Activated CD4-positive, alpha-beta T cell treated with anti-CD3 and anti-CD28 coated beads, Interleukin-2, Interleukin-6, amounts not matched to agents 100 ng/mL and 50 ng/mL, durations not matched to agents 16 hours and 8 hours (primary cell): ENCODE measurements at places on chromosomes 3 and 15.

GRCh38 chr3:107950417-107950816 is 140.4 kb downstream of the CD47 start:
- no peak for DNase-seq

- DNase-seq = no peak
Measured at GRCh38 chr15:50786871-50787270, 21.4 kb upstream of the SPPL2A start.

DNA sequence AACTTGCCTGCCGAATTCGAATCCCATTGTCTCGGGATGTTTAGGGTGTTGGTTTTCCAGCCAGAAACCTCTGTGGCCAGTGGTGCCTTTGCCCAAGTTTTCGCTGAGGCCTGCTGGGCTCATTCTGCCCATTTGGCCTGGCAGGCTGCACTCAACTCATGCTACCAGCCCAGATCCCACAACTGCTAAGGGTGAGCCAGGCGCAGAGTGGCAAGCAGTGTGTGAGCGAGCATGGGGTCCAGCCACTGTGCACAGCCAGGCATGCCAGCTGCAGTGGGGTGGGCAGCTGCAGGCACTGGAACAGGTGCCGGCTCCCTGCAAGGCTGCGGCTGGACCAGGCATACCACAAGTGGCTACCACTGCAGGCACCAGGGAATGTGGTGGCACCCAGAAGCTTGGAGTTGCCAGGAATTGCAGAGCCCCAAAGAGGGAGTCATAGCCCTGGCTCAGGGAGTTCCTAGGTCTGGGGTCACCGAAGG is 151.4 kb upstream of the P2RY1 start:
- no peak for DNase-seq

- DNase-seq = no peak
Measured at GRCh38 chr3:120475722-120476377, 25.1 kb upstream of the FSTL1 start.

GRCh38 chr3:52065264-52065756 is 8.9 kb upstream of the DUSP7 start:
- DNase-seq = no peak

- DNase-seq = no peak
Measured at GRCh38 chr3:176755977-176756376, 441.3 kb downstream of the TBL1XR1 start.

DNA sequence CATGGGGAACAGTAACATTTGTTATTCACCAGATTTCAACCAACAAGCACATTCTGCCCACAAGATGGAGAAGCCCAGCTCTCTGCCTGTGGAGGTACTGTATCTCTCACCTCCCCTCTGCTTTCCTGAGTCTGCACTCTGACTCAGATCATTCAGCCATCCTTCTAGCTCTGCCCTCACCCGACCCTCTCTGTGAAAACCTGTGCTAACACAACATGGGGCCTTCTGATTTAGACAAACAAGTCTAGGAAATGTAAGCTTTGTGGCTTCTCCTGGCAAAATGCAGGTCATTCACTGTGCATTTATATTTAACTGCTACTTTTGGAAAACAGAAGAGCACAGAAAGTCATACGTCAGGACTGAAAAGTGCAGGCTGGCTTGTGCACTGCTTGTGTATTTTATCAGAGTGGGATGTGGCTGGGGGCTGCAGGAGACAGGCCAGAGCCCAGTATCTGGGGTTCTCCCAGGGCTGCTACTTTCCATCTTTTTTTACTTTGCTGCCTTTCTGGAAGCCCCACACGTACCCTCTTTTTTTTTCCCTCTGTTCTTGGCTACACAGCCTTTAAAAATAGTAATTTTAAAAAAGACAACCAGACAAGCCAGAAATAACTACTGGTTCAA is 50.8 kb downstream of the SUSD5 start:
- DNase-seq = no peak

- DNase-seq = no peak
Measured at GRCh38 chr15:39573287-39573686, 7.6 kb upstream of the THBS1 start.

DNA sequence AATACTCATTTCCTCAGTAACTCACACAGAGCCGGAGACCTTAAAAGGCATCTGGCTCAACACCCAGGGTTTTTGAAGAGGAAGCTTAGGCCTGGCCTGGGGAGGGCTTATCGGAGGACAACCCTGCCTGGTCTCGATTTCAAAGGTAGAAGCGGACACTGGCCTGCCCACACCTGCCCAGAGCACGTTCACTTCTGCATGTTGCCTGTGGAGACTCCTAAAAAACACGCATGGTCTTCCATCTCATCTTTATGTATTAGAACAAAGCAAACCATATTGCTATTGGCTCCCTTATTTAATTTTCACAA is 55.5 kb upstream of the FURIN start:
- no peak for DNase-seq

GRCh38 chr3:36944012-36944640 is 728 bp downstream of the TRANK1 start:
- peak; percentile 19 for DNase-seq

- DNase-seq = peak; percentile 61
Measured at GRCh38 chr15:64844576-64845145, 2.9 kb downstream of the PLEKHO2 start.

GRCh38 chr15:76340198-76340802 is 3.7 kb downstream of the ISL2 start:
- DNase-seq = peak; percentile 35

DNA sequence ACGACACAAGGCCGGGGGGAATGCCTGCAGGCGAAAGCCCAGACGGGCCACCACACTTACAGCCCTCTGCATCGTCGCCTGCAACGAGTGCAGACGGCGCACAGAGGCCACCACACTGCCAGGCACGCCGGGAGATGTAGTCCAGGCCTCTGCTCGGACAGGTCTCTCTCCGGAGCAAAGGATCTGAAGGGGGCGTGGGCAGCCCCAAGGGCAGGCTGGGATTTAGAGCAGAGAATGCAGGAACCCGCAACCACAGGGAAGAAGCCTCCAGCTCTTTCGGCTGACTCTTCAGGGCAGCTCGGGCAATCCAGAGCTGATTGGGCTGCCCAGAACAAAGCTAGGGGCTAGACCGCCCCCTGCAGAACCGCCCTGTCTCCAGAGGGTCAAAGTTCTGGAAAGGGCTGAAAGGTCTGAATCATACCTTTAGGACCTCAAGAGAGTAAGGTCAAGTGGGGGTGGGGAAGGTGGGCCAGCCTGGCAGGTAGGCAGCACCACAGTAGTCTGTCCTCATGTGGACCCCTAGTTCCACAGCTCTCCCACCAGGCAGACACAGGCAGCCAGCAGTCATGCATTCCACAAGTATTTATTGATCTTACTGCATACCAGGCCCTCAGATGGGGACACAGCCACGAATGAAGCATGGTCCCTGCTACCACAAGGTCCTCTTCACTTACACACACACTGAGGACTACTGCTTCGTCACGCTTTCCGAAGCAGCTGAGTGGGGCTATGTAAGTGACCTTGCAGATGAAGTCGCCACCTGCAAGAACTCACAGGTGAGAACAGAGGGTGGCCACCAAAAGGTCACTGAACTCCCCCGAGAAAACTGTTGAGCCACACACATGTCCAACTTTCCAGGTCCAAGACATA is at the start of gene AMT:
AMT (minus strand) TSS at position 95 of the 870 bp plus-strand sequence; CDS start at position 72, 23 bp downstream.
- DNase-seq = no peak

DNA sequence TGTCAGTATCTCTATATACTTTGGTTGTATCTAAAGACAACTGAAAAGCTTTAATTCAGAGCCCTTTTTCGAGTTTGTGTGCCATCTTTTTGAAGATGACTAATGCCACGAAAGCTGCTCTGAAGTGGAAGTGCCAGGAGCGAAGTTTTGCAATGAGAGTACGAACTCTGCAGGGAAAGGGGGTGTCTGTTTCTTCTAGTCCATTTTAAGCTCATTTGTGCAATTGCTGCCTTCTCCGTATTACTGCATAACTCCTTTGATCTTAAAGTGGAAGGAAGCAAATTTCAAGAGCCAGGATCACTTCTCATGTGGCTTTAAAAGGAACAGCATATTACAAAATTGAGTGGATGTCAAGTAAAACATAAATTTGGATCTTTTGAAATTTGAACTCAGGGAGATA is 245.3 kb downstream of the FEZF2 start:
- no peak for DNase-seq

- no peak for DNase-seq
Measured at GRCh38 chr15:38201714-38202113, 50.9 kb upstream of the SPRED1 start.

- no peak for DNase-seq
Measured at GRCh38 chr3:40240921-40241320, 68.6 kb upstream of the EIF1B start.

GRCh38 chr15:58553365-58553918 is 121.7 kb downstream of the LIPC start:
- no peak for DNase-seq

- DNase-seq = no peak
Measured at GRCh38 chr15:25238716-25239470, 199.9 kb downstream of the UBE3A start.

- peak; percentile 1 for DNase-seq
Measured at GRCh38 chr3:55639896-55640765, 153.0 kb upstream of the WNT5A start.

DNA sequence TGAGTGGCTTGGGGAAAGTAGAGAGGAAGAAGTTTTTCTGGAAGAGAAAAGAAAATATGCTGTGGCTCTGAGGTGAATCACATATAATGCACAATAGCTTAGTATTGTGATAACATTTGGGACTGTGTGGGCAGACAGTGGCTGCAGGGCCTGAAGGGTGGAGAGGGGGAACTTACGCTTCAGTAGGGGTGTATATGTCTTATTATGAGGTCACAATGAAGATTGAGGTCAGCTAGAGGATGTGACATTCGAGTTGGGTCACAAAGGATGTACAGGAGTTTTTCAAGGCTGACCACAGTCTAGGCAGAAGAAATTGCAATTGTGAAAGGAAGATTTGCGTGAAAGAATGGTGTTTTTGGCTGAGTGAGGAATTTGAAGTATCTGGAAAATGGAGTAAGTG is 414.8 kb downstream of the LPP start:
- no peak for DNase-seq

- DNase-seq = no peak
Measured at GRCh38 chr3:18745472-18745871, 320.3 kb upstream of the SATB1 start.

DNA sequence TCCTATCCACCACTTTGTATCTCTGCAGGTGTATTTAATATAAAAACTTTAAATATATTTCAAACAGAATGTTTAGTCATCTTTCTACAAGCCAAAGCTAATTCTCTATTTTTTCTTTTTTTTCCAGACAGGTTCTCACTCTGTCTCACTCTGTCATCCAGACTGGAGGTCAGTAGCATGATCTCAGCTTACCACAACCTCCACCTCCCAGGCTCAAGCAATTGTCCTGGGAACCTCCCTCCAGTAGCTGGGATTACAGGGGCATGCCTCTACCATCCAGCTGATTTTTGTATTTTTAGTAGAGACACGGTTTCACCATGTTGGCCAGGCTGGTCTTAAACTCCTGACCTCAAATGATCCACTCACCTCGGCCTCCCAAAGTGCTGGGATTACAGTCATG is 202.6 kb downstream of the VGLL3 start:
- no peak for DNase-seq

DNA sequence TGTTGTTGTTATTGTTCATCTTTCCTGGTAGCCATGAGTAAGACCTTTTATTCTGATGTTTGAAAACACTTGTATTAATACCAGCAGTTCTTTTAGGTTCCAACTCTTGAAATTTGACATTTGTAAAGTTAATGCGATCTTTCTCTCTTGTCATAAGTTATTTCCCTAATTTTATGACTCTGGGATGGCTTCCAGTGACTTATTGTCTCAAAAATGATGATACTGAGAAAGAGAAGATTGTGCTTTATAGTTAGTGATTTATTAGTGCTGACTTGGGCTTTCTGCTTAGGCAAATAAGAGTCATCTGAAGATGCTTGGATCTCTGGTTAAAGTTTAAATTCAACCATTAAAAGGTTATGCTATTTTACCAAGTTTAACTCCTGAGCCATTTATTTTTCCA is 715.2 kb downstream of the GRM7 start:
- no peak for DNase-seq

- DNase-seq = peak; percentile 59
Measured at GRCh38 chr15:31435912-31436628, 109.4 kb downstream of the KLF13 start.

DNA sequence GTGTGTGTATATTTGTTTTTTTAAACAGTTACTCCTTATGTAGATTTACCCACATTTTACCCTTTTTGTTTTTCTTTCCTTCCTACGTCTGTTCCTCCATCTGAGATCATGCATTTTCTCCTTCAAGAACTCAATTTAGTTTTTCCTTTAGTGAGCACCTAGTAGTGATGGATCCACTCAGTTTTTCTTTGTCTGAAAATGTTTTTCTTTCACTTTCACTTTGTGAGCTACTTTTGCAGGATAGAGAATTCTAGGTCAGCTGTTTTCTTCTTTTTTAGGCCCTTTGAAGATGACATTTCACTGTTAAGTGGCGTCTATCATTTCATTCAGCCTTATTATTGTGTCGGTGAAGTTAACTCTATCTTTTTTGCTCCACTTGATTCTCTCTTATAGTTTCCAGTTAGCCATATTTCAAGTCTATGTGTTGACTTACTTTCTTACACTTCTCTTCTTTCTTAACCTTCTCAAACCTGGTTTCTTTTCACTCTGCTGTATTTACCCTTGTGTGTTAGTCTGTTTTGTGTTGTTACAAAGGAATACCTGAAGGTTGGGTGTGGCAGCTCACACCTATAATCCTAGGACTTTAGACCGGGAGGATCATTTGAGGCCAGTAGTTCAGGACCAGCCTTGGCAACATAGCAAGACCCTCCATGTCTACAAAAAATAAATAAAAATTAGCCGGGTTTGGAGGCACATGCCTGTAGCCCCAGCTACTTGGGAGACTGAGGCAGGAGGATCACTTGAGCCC is 55.8 kb downstream of the PRKCI start:
- DNase-seq = no peak

GRCh38 chr3:31095255-31095654 is 200.8 kb upstream of the GADL1 start:
- DNase-seq = no peak

GRCh38 chr3:126118591-126118990 is 34.7 kb upstream of the SLC41A3 start:
- no peak for DNase-seq

- DNase-seq = no peak
Measured at GRCh38 chr15:81962482-81962881, 83.3 kb downstream of the MEX3B start.

- no peak for DNase-seq
Measured at GRCh38 chr15:57090496-57090859, 172.0 kb downstream of the TCF12 start.

DNA sequence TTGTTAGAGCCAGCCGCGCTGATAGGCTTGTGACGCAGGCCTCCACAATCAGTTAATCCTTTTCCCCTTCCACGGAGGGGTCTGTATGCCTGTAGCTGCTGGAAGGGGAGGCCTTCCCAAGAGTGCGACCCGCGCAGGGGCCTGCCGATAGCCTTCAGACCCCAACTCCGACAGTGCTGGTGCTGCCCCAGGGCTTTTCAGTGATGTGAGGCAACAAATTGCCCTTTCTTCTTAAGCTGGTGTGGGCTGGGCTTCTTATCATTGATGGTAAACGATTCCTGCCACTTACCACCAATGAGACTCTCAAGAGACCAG is 143.4 kb downstream of the CHSY1 start:
- no peak for DNase-seq

- no peak for DNase-seq
Measured at GRCh38 chr15:38874464-38874863, 309.9 kb upstream of the RASGRP1 start.
